Stimulated activated CD8-positive, alpha-beta memory T cell treated with anti-CD3 and anti-CD28 coated beads, Interleukin-4, amount 100 ng/mL, for 48 hours (primary cell): ENCODE measurements at places on chromosomes 7 and 10.
A peak's percentile ranks its signal among the peaks of the same experiment; 100 is the strongest.

- DNase-seq, result no peak
Observed at GRCh38 chr7:146146831-146147486, 30.4 kb downstream of the CNTNAP2 start.

DNA sequence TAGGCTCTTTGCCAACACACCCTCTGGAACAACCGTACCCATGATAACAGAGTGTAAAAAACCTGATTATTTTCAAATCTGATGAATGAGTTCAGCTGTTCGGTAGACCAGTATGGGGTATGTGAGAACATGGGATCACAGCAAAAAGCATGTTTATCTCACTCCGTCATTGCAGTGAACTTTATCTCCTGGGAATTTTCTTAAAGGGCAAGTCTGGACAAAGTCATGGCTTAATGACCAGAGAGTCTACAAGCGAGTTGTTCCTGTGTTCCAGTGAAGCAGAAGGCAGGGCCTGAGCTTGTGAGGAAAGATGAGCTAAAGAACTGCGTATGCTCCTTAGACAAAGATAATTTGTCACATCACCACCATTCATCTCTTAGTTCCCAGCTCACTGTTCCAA, 219.7 kb downstream of the TRIL start:
- no peak for DNase-seq

- DNase-seq, result no peak
Observed at GRCh38 chr7:149564340-149565095, 66.9 kb upstream of the ZNF746 start.

DNA sequence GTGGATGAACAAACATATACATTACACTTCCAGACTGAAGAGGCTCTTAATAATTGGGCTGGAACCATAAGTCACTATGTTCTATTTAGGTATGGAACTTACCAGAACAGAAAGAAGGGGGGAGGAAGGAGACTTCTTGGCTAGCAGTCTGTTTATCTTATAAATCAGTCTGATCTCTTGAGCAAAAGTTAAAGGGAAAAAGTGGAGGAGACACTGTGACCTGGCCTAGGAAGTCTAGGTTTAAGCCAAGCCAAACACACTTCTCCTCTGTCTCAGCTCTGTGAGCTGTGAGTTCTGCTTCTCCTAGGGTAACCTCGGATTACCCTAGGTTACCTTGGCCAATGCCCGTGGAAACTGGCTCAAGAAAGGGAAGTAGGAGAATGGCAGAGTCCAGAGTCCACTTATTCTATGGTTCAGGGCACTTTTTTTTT, 95.2 kb downstream of the PFKFB3 start:
- no peak for DNase-seq

GRCh38 chr7:47570649-47571050, 11.3 kb downstream of the TNS3 start:
- no peak for DNase-seq

DNA sequence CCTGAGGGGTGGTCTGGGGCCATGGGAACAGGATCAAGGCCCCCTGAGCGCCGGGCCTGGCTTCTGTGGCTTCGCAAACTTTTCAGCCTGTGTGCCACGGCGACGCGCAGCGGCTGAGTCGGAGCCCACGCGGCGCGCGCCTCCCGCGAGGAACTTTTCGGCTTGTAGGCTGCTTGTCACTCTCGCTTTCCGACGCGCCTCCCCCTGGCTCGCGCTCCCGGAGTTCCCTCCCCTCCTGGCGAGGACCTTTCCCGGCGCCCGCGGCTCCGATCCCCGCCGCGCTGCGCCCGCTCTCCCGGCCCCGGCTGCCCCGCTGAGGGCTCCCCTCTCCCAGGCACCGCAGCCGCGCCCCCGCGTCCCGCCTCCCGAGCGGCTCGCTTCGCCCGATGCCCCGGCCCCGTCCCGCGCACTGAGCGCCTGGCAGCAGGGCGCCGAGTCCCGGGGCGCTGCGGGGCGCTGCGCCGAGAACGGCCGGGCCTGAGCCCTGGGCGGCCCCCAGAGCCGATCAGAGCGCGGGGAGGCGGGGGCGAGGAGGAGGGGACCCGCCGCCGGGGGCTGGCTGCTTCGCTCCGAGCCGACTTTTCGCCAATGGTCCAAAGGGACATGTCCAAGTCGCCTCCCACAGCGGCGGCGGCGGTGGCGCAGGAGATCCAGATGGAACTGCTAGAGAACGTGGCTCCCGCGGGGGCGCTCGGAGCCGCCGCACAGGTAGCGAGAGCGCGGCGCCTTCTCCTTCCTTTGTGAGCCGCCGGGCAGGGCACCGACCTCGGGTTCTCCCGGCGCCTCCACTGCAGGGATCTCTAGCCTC, at the start of gene CACNB2:
Gene CACNB2, plus strand, starts transcription at position 276 of the 808 bp plus-strand sequence.
- peak; percentile 26 for DNase-seq

DNA sequence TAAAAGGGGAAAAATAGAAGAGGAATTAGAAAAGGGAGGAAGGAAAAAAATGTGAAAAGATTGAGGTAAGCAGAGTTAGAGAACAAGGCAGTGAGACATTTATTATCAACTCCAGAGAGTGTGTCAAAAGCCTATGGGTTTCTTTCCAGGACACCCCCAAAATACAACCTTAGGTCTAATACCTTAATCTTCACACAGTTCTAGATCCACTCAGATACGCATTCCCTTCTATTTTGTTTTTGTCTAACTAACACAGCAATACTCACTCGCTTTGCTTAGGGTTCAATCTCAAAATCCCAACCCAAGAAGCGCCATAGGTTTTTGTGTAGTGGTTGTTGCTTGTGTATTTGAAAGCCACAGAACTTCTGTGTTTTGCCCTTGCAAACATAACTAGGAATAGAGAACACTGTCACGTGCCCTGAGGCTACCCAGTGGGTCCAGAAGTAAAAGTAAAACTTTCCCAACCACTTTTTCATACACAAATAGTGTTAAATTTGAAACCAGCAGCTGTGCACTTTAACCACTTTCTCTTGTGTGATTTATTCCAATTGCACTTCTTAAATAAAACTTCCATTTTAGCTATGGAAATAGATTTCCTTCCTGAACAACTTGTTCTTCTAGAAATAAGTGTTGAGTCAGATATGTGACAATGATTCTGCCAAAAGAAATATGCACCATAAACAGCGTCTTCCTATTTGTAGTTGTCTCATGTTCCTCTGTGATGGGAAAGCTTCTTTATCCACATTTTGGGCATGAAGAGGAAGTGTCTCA, 414.7 kb upstream of the GHITM start:
- DNase-seq, result no peak

GRCh38 chr7:80114159-80114558, 20.5 kb upstream of the GNAI1 start:
- DNase-seq, result no peak

DNA sequence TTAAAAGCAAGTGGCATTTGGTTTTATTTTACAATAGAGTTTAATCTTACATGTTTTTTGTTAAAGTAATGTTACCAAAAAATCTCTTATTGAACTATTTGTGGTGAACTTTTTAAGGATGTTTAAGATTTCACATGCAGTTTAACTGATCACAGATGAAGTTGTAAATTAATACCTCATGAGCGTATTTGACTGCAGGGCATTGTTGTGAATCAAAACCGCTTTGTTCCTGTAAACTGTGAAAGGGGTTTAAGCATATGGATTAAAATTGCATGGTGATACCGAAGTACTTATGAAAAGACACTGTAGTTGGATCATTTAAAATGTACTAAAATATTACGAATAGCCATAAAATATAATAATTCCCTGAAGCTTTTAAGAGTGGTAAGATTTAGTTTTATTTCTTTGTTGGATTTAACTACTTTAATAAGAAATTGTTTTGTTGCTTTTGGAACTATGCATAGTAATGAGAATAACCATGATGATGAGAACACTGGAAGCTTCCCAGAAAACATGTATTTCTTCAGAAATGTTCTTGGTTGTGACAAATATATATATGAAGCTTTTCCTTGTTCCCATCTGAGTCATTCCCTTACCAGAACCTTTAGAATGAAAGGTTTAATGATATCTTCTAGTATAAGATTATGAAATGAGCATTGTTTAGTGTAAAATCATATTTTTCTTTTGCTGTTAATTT, 131.3 kb downstream of the ADK start:
- no peak for DNase-seq

- no peak for DNase-seq
Observed at GRCh38 chr10:79161557-79161956, 92.8 kb downstream of the ZMIZ1 start.

- no peak for DNase-seq
Observed at GRCh38 chr10:131931981-131932380, 31.2 kb downstream of the PPP2R2D start.

GRCh38 chr7:134448356-134449229, 10.3 kb downstream of the AKR1B1 start:
- no peak for DNase-seq

DNA sequence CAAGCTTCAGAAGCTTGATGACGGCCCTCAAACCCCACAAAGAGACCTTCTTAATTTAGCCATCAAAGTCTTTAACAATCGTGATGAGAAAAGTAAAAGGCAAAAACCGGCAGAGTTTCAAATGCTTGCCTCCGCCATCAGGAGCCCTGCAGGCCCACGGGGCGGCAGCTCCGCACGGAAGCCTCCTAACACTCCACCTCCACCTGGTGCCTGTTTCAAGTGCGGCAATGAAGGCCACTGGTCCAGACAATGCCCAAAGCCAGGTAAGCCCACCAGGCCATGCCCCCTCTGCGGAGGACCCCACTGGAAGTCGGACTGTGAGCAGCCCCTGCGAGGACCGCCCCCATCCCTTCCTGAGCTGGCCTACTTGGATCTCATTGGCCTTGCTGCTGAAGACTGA, 43.6 kb downstream of the CBX3 start:
- no peak for DNase-seq

GRCh38 chr7:155226261-155227003, 71.2 kb upstream of the INSIG1 start:
- no peak for DNase-seq

GRCh38 chr10:35934642-35934995, 292.5 kb upstream of the FZD8 start:
- no peak for DNase-seq

DNA sequence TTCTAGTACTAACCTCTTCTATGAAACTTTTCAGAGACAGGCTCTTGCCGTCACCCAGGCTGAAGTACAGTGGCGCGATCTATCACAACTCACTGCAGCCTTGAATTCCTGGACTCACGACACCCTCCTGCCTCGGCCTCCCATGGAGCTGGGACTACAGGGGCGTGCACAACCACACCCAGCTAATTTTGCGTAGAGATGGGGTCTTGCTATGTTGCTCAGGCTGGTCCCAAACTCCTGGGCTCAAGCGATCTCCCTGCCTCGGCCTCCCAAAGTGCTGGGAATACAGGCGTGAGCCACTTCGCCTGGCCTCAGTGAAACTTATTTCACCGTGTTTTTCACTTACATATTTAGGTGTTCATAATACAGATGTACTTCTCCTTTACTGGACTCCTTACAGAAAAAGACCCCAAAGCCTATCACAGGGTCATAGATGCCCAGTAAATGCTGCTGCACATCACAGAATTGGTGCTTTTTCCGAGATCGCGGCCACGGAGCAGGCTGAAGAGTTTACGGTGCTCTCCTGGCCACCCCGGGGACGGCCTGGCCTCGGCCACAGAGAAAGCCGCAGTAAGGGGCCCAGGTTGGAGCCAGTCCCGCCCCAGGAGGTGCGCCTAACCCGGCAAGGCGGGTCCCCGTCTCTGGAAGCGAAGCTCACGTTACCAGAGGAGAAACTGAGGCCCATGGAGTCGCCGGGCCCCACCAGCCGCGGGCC, 595 bp downstream of the TBL2 start:
- no peak for DNase-seq

- DNase-seq, result no peak
Observed at GRCh38 chr7:34057956-34058355, 152.6 kb downstream of the BMPER start.

GRCh38 chr7:157676001-157676400, 339.2 kb downstream of the DNAJB6 start:
- DNase-seq, result peak; percentile 20

GRCh38 chr7:117564080-117564479, 84.3 kb downstream of the CFTR start:
- DNase-seq, result no peak

- no peak for DNase-seq
Observed at GRCh38 chr10:44851881-44852280, 59.3 kb upstream of the TMEM72 start.

DNA sequence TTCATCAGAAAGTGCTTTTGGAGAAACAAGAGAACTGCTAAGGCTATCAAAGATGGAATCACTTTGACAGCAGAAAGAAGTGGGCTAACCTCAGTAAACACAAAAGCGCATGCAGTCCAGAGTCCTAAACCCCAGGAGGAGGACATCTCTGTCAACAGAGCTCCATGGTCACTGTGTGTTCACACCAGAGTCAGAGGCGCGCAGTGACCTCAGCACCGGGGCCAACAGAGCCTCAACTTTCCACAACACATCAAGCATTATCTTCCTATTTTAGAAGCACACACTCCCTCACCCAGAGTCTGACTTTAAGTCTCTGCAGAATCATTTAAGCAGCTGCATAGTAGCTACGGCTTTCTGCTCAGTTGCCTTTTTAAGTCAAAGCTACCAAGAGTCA, 195.3 kb downstream of the DIP2C start:
- no peak for DNase-seq

DNA sequence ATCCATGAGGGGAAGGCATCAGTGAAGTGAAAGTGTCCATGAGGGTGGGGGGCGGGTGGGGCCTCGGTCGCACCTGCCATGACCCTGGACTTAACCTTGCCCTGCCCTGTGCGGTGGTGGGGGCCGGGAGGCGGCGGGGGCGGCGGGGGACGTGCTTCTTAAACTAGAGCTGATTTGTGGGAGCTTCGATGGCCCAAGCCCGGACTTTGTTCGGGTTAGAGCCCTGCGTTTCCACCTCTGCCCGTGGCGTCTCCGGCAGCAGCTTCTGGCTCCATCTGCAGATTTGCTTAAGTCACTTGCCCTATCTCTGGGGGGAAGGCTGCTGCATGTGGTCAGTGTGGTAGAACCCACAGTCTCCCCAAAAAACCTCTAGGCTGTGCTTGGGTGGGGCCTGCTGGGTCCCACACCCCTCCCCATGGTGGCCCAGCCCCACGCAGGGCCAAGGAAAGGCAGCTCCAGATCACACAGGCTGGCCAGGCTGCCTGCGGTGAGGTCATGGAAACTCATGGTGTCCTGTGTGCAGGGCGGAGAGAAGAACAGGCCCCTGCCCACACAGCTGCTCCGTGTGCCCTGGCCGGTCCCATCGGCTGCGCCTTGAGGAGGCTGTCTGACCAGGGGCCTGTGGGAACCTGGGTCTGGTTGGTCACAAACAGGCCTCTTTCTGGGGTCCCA, 93.2 kb downstream of the INPP5A start:
- DNase-seq, result no peak

GRCh38 chr7:106110885-106111654, 1.0 kb downstream of the SYPL1 start:
- DNase-seq, result no peak

GRCh38 chr10:70558871-70559810, 43.4 kb downstream of the PRF1 start:
- peak; percentile 89 for DNase-seq

DNA sequence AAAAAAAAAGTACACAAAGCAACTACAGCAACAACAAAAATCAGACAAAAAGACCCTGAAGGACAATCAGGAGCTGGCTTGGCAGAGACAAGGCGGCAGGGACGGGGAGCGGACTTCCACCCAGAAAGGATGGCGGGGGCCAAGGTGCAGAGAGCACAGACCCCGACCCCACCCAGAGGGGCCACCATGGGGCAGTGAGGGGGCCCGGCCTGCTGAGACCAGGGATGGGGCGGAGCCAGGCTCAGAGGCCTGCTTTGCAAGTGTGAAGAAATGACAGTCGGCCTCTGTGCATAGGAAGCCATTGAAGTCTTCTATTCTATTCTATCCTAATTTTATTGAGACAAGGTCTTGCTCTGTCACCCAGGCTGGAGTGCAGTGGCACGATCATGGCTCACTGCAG, 82.0 kb downstream of the ELFN1 start:
- no peak for DNase-seq
